ENCODE measurements at places on chromosomes 16 and 17.

DNA sequence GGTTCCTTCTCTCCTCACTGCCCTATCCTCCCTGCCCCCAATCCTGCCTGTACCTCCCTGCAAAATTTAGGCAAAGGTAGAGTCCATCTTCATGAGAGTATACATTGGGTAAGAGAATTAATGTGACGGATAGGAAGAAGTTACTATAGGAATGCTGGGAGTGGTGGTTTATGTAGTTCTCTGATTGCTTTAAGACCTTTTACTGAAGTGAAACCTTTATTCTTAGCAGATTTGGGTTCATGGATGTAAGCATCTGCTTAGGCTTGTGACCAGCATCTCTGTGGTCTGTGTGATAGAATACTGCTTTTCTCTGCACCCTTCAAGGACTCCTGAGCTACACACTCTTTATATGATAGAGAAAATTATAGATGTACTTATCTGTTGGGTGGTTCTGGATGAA lies 127.3 kb downstream of the PRKCA start:
- no peak for DNase-seq

GRCh38 chr16:85096921-85097320 lies 15.4 kb downstream of the CIBAR2 start:
- no peak for DNase-seq

- no peak for DNase-seq
Measured at GRCh38 chr17:57566721-57567120, 178.4 kb downstream of the CCDC182 start.

- peak; percentile 58 for DNase-seq
Measured at GRCh38 chr16:2919511-2920255, 8.0 kb downstream of the FLYWCH1 start.

GRCh38 chr17:3957735-3958599 lies 6.3 kb downstream of the ATP2A3 start:
- DNase-seq: no peak

- no peak for DNase-seq
Measured at GRCh38 chr16:17368446-17368845, 102.3 kb downstream of the XYLT1 start.

GRCh38 chr17:45298546-45299285 lies 18.1 kb downstream of the MAP3K14 start:
- DNase-seq: no peak

- peak; percentile 27 for DNase-seq
Measured at GRCh38 chr17:61461967-61462718, 9.9 kb downstream of the TBX4 start.

DNA sequence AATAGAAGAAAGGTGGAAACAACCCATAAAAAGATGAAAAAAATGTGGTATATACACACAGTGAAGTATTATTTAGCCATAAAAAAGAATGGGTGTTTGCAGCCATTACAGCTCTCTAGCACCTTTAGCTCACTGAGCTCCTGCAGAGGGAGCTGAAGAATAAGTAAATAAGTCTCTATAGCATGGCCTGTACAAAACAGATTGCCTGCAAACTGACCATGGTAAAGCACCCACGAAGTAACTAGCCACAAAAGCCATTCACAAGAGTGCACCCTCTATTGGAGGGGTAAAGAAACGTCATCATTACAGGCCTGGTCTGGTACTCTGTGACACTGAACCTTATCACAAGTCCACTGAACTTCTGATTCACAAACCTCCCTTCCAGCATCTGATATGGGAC lies 76.3 kb downstream of the USP32 start:
- DNase-seq: peak; percentile 32

DNA sequence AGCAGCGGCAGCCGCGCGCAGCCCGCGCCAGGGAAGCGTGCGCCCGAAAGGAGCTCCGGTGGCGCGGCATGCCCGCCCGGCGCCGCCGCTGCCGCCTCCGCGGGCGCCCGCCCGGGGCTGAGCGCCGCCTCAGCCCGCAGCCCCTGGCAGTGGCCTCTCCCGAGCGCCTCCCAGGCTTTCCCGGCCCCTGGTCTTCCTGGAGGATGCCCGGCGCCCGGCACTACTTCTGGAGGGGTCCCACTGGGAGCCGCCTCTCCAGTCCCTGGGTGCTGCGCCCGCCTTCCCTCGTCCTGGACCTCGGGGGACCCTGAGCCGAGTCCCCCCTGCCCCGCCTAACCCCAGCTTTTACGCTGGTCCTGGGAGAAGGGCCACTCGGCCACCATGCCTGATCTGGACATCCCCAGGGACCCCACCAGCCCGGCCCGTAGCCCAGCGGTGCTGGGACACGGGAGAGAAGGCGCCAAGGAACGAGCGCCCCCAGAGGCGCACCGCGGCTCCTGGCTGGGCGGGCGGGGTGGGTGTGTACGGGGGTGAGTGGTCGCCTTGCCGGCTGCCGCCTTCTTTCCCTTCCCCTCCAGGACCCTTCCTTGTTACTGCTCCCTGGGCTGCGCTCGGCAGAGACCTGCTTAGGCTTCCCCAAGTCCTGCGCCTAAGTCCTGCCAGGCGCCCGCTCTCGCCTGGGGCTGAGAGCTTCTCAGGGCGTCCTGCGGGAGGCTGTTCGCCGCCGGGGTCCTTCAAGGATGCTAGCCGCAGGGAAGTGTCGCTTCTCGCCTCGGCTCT lies 704 bp downstream of the ASIC2 start:
- peak; percentile 27 for DNase-seq

DNA sequence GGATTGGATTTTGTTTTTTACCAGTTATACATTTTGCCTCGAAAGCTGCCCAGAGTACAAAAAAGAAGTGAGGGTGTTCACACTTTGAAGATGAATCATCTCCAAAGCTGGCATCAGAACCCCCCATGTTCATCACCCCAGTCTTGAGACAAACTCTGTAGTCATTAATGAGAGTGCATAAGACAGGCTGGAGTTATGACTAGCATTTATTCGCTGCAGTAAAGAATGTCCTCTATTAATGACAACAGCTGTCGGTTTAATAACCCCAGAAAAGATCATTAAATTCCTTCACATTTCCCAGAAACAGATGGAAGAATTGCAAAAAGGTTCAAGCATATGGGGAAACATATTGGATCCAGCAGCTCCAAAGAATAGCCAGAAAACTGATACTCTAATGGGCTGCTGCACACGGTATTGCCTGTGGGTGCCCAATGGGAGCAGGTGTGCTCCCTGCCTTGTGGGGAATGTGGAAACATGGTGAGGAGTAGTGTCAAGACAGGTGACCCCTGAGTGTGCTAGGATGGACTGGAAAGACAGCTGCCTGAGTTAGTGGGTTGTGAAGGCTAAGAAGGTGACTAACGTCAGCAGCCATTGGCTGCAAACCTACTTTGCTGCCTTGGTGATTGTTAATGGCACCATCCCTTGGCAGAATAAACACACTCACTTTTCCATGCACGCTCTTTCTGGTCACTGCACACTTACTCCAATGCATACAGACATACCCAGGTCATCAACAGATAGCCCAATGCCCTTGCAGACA lies 81.9 kb downstream of the AIPL1 start:
- DNase-seq: no peak

DNA sequence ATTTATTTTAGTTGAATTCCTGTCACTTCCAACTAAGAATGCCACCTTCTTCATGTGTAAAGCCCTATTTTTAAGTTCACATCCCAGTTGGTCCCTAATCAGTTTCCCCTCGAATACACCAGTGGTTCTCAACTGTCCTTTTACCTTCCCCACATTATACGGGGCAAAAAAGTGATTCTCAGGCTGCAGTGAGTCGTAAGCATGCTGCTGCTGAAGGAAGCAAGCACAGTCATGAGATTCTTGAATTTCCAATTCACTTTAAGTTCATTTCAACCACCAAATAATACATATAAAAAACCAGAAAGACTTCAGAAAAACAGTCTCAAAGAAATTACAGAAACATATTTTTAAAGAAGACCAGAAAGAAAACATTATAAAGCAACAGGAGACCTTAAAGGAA lies 47.9 kb downstream of the UBE2G1 start:
- DNase-seq: no peak

GRCh38 chr17:4010754-4011153 lies 46.5 kb upstream of the ATP2A3 start:
- no peak for DNase-seq

GRCh38 chr16:1206786-1207185 lies 18.3 kb downstream of the TPSG1 start:
- no peak for DNase-seq

DNA sequence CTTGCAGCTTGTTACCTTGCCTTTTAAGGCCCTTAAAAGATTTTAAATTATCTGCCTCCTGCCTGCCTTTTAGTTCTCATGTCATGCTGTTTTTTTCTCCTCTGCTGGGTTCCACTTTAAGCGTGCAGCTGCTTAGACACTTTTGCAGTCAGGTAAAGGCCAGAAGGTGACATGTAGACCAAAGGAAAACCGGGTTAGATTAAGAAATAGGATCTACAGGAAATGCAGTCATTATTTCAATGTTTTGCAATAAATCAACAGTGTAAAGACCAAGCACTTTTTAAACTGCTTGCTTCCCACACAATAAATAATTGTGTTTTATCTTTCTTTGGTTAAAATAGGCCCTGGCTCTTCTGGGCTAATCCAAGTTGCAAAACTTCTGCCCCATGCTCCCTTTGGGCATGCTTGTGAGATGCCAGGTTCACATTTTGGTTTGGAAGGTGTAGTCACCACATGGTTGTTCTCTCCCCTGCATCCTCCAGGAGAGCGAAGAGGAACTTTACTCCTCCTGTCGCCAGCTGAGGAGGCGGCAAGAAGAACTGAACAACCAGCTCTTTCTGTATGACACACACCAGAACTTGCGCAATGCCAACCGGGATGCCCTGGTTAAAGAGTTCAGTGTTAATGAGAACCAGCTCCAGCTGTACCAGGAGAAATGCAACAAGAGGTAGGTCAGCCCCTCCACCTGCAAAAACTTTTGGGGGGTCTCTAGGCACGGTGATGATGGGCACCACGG lies 54.9 kb downstream of the SDR42E1 start:
- DNase-seq: no peak

DNA sequence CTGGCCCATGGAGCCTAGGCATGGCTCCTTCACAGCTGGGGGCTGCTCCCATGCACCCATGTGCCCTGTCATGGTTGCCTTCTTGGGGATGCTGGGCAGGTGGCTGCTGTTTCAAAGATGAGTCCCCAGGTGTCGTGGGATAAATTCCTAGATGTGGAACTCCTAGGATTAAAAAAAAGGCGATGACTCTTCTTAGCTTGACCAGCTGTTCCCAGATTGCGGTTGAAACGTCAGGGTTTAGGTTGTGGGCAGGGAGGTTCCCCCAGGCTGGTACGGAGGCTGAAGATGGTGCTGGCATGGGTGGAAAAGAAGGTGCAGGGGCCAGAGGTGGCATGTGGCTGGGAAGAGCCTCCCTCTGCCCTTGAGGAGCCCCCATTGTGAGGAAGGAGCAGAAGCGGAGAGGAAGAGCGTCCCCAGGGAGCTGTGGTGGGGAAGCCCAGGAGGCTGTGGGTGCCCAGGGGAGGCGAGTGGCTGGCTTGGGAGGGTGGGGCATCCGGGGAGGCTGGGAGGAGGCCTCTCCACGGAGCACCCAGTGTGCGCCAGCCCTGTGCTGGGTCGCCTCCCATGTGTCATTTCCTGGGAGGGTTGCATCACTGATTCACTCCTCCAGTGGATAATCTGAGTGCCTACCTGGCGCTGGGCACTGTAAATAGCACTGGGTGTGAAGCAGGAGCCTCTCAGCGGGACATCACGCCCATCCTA lies 7.5 kb upstream of the KCNJ12 start:
- no peak for DNase-seq

DNA sequence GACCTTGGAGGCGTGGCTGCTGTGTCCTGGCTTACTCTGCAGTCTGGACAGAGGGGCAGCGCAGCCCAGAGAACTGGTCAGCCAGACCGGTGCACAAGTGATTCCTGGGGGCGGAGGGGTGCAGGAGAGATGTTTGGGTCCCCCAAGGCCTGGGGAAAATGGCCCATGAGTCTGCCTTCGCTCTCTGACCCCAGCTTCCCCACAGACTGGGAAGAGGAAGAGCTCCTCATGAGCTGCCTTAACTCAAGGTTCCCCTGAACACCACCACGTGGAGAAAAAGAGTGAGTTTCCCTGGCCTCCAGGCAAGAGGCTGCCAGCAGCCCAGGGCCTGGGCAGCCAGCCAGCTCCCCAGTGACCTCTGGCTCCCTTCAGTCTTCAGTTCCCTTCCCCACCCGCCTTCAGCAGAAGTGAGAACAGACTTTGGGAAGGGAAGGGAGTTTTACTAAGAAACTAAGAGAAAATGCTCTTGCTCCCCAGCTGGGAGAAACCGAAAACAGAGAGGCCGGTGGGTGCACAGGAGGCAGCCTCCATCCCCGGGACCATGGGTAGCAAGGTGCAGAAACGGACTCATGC lies 2.0 kb upstream of the C17orf99 start:
- DNase-seq: no peak

DNA sequence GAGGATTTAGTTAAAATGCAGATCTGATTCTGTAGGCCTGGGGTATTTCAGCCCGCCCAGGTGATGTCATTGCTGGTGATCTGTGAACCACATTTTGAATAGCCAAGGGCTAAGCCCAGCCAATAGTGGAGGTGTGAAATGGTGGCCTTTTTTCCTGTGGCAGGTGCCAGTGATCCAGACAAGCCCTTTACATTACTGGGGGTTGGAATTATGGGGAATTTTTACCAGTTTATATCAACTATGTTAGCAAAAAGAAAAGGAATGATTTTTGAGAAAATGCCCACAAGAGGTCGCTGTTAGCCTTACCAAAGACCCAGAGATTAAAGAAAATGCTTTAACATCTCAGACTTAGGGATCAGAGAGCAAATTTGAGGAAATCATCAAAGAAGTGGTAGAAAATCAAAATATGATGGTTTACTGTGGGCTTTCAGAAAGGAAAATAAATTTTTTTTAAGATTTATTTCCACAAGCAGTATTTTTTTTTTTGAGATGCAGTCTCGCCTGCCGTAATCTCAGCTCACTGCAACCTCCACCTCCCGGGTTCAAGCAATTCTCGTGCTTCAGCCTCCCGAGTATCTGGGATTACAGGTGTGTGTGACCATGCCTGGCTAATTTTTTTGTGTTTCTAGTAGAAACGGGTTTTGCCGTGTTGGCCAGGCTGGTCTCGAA lies 3.9 kb downstream of the VPS35L start:
- DNase-seq: peak; percentile 23

GRCh38 chr16:19776565-19776964 lies 58.5 kb downstream of the IQCK start:
- no peak for DNase-seq

GRCh38 chr16:30351586-30352419 lies 3.3 kb downstream of the CD2BP2 start:
- no peak for DNase-seq

All from K562 (cell line).